ENCODE measurements at places on chromosomes 3 and 15.

- no peak for DNase-seq
These were observed 45.0 kb downstream of the ZMAT3 start for GRCh38 chr3:179026636-179027035.

DNA sequence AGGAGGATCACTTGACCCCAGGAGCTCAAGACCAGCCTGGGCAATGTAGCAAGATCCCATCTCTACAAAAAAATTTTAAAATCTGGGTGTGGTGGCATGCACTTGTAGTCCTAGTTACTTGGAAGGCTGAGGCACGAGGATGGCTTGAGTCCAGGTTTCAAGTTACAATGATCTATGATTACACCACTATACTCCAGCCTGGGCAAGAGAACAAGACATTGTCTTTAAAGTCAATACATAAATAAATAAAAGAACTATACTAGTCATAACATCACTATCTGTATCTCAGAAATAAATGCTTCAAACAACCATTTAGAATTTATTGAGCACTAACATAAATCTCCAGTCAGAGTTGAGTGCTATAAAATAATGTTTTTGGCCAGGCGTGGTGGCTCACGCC is 8.5 kb upstream of the PHLDB2 start:
- no peak for DNase-seq

GRCh38 chr3:140467104-140467577 is 210.7 kb upstream of the TRIM42 start:
- DNase-seq: no peak

- no peak for DNase-seq
These were observed 27.6 kb upstream of the CNBP start for GRCh38 chr3:129211345-129211744.
